ENCODE measurements at places on chromosomes 3 and 15.

GRCh38 chr15:84924077-84924731 lies 39.7 kb downstream of the SLC28A1 start:
- DNase-seq: no peak

GRCh38 chr3:115245899-115246298 lies 98.8 kb upstream of the ZBTB20 start:
- DNase-seq: no peak

DNA sequence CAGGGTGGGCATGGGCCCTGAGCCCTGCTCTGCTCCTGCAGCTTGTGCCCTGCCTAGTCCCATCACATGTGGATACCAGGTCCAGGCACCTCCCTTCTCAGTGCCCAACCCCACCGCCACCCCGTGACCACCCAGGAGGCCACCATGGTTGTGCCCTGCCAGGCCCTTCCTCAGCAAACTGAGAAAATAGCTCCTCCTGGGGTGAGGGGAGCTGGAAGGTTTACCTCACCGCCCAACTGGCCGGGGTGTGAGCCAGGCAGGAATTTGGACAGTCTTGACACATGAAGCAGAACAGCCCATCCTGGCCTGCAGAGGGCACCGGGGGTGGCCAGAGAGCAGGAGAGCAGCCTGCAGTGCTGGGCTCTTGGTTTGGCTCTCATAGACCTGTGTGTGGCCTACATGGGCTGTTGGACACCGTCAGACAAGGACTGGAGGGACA lies 11.4 kb upstream of the C3orf22 start:
- DNase-seq: no peak

DNA sequence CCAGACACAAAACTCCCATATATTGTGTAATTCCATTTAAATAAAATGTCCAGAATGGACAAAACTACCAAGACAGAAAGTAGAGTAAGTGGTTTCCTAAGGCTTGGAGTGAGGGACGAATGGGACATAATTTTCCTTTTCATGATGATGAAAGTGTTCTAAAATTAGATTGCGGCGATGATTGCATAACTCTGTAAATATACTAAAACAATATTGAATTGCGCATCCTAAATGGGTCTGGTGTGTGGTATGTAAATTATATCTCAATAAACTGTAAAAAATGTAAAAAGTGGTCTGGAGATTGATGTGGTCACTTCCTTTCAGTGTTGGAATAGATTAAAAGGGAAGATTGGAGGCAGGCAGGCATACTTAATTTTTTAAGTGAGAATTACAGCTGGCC lies 105.9 kb upstream of the KCNAB1 start:
- no peak for DNase-seq

DNA sequence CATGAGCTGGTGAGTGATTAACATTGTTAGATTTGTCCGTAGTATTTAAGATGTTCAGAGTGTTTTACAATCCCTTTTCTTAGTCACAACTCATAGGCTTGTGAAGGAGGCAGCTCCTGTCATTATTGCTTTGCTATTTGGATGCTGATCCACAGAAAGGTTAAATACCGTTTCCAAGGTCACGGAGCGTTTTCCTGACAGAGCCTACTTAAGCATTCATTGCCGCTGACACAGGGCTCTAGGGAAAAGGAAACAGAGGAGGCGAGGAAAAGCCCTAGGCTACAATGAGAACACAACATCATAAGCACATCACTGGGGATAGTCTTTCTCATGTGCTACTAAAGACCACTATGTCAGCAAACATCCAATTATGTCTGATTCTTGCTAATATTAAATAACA lies 38.5 kb upstream of the CPB1 start:
- no peak for DNase-seq

Data from left ventricle myocardium superior (tissue), 1 donor.